ENCODE measurements at places on chromosomes 12 and 14. TPM values are rescaled to one million over a fixed set of nuclear protein-coding genes. Genes with fewer than 3 reads are reported as not detected.

DDX11 gene
- total RNA-seq = 140 TPM

STAC3 gene
- 1.1 TPM for total RNA-seq

YY1 gene
- 63.2 TPM for total RNA-seq

DNA sequence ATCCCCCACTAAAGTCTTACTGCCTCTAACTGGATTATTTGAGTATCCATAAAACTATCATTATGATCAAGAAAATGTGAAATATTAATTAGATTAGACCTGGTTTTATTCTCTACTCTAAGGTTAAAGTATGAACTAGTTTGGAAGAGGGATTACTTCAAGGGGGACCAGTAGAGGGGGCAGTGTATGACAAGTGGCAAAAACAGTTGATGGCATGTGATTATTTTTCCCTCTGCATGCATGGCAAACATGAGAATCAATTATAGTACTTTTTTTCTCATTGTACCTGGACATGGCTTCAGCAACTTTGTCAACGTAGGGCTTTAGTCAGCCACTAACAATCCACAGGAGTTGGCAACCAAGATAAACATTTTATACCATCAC is 145.0 kb upstream of the SLC38A2 start:
- DNase-seq = no peak

GRCh38 chr12:94071258-94071657 is 77.1 kb upstream of the PLXNC1 start:
- no peak for DNase-seq

DNA sequence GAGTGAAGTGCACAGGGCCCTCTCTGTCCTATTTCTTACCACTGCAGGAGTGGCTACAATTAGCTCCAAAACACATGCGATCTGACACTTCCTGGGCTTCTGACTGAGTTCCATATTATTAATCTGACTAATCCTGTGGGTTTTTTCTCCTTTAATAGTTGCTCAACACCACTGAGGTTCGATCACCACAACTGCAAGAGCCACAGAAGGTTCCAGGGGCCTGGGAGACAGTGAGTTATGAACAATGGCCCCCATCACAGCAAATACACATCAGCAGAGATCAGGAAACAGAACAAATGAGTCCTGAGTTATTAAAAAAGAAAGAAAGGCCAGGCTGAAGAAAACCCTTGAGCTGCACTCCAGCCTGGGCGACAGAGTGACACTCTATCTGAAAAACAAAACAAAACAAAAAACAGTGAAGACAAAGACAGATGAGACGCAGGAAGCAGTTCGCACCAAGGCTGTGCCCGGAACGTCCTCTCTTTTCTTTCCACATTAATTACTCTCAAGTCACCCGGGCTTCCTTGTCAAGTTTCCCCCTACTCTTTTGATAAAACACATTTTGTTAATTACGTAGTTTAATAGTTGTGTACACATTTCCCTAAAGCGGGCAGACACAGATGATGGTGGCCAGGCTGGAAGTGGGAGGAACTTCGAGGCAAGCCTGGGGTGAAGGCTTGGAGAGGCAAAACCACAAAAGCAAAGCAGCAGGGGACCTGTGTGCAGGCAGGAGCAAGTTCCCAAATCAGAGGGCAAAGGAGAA is 42.7 kb downstream of the CDC42BPB start:
- DNase-seq = no peak

GRCh38 chr12:114711689-114712152 is 27.7 kb upstream of the TBX3 start:
- DNase-seq = peak; percentile 65

DNA sequence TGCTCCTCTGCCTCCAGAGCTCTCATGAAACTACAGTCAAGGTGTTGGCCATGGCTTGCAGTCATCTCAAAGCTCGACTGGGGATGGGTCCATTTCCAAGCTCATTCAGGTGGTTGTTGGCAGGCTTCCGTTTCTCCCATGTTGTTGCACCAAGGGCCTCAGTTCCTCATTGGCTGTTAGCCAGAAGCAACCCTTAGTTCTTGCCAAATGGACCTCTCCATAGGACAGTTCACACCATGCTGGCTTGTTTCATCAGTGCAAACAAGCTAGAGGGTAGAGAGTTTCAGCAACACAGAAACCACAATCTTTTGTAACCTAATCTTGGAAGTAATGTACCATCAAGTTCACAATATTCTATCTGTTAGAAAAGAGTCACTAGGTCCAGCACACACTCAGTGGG is 22.7 kb upstream of the PPM1A start:
- no peak for DNase-seq

DNA sequence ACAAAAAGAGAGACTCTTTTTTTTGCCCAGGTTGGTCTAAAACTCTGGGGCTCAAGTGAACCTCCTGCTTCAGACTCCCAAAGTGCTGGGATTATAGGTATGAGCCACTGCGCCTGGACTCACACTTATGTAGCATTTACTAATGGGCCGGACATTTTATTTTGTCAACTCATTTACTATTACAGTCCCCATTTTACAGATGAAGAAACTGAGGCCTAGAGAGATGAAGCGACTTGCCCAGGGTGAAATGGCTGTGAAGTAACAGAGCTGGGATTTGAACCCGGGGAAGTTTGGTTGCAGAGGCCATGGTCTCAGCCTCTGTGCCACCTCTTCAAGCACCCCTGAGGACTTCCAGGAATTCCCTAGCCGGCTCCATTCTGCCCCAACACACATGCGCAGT is 9.4 kb downstream of the HPD start:
- no peak for DNase-seq

DNA sequence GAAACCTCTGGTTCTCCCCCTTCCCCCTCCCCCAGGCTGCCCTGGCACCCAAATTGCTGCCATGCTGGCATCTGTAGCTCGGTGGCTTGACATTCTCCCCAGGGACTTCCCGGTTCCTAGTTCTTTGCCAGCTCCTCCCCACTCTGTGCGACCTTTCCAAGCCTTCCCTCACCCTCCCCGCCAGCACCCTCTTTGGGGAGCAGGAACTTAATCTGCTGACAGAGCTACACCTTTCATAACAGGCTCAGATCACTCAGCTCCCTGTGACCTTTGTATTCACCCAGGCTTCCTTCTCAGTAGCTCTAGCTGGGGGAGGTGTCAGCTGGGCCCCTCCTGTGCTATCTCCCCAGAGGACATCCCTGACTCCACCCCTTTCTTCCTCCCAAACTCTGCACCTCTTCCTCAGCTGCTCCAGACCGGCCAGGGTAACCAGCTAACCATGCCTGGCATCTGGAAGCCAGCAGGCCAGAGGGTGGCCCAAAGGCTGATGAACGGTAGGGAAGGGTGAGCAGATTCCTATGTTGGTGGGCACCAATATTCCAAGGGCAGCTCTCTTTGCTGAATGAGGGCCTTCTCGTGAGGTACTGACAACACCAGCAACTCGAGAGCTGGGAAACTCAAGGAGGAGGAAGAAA is 1.8 kb upstream of the COX14 start:
- DNase-seq = peak; percentile 77

DNA sequence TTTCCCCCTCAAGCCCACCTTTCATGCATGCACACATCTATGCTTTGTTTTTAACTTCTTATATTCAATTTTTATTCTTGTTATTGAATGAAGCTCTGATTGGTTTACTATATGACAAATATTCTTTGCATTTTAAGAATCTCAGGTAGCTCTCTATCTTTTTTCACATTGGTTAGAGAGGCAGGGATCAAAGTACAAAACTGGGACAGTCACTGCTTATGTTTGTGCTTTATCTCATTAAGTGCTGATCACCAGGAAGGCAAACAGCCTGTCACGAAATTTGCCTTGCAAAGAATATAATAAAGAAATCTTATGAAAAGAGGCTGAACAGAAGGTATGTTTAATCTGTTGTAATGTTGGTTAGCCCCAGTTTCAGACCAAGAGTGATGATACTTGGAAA is 29.7 kb upstream of the INSM2 start:
- peak; percentile 19 for DNase-seq

DNA sequence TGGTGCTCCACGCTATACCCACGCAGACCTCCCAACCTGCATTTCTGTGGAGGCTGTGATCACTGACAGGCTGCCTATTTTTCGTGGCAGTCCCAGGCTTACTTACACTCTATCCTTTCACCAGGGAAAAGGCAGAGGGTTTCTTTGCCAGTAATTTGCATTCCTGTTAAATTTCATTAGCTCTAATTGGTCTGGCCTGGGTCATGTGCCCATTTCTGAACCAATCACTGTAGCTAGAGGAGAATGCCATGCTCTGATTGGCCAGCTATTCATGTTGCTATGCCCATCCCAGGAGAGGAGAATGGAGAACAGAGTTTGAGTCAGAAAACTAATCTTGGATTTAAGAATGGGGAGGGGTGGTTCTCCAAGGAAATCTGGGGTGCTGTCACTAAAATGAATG is 43.2 kb upstream of the TUNAR start:
- DNase-seq = no peak

DNA sequence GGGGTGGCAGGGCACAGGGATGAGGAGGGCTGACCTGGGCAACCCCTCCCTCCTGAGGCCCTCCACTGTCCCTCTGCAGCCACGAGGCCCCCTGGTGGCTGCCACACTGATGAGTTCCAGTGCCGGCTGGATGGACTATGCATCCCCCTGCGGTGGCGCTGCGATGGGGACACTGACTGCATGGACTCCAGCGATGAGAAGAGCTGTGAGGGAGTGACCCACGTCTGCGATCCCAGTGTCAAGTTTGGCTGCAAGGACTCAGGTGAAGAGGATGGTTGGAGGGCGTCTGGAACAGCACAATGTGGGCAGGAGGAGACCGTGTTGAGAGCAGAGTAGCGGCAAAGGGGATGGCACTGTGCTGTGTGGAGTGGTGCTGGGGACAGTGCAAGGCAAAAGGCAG is 25.7 kb upstream of the LRP1-AS start:
- DNase-seq = peak; percentile 42

GRCh38 chr12:109377139-109377685 is 29.5 kb downstream of the MYO1H start:
- no peak for DNase-seq

- DNase-seq = no peak
Observed at GRCh38 chr14:55641954-55642353, 61.9 kb downstream of the KTN1 start.

Data from HT-29 (cell line).